ENCODE measurements at places on chromosomes 12 and 14.

- no peak for DNase-seq
Observed at GRCh38 chr14:85752175-85752574, 222.2 kb downstream of the FLRT2 start.

GRCh38 chr14:34906287-34906686 is 31.1 kb upstream of the BAZ1A start:
- no peak for DNase-seq

DNA sequence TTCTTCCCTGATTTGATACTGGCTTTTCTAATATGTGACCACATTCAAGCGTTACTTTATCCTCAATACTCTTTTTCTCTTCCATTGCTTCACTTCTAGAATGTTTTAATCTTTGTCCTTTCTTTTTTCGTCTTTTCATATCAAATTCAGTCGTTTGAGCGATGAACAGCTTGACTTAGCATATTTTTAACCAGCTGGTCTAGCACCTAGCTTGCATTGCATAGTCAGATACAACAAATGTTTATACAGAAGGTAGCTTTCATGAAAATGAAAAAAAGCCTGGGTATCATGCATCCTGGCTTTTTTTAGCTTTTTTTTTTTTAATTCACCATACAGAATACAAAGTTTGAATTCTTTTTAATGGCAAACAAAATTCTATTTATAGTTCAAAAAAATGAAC is 1.2 kb downstream of the SOX5 start:
- no peak for DNase-seq

DNA sequence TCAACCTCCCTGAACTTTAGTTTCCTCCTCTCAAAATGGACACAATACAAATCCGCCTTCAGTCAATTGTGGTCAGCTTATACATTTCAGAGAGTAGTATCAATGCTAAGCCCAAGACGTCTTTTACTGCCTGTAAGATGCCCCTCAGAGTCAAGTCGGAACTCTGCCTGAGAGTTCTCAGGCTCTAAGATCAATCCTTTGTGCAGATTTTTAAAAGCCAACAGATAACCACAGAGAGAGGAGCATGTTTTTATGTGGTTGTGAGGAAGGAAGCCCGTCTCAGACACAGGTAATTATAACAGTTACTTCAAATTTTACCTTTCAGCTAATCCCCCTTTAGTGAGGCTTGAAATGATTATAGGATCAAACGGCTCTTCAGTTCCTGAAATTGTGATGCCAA is 91.6 kb downstream of the HELB start:
- no peak for DNase-seq

DNA sequence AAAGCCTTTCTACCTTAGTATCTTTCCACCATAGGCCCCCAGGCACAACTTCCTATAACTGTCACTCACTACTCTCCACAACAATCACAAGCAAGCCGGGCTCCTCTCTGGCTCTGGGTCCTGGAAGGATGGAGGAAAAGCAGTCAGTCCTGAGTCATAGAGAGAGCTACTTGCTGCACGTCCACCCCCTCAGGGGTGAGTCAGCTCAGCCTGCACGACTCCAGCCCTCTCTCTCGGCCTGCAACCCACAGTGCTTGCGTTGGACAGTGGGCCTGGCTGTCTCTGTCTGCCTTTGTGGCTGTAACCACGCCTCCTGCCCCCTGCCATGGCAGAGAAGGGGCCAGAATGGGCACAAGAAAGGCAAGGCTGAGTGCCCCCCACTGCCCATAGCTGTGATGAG is 154.1 kb upstream of the FKBP4 start:
- no peak for DNase-seq

GRCh38 chr12:11688831-11689230 is 39.4 kb downstream of the ETV6 start:
- DNase-seq: no peak

DNA sequence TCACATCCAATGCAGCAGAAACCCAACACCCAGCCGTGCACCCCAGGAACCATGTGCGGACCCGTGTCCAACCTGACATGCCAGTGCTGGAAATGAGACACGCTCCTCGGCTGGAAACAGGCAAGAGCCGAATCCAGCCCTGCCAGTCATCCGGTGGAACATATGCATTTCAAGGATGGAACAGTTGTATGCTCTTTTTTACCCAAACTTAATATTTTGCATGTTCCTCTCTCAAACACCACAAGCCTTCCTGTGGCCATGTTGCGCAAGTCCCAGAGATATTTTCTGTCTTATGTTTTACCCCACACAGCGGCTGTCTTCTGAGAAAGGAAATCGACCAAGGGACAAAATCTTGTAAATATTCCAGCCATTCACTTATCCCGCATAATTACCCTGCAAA is 196.9 kb downstream of the BCL11B start:
- DNase-seq: no peak

DNA sequence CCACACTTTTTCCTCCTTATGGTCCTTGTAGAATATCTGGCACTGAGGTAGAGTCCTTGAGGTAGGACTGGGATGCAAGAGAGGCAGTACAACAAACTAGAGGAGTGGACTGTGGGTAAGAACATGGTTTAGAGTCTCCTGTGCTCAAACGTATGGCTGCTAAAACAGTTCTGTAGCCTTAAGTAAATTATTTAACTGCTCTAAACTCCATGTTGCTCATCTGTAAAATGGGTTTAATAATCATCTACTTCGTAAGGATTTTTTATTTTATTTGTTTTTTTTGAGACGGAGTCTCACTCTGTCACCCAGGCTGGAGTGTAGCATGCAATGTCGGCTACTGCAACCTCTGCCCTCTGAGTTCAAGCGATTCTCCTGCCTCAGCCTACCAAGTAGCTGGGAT is 3.6 kb upstream of the COPZ1 start:
- no peak for DNase-seq

GRCh38 chr12:21483531-21483930 is 17.9 kb downstream of the RECQL start:
- no peak for DNase-seq

DNA sequence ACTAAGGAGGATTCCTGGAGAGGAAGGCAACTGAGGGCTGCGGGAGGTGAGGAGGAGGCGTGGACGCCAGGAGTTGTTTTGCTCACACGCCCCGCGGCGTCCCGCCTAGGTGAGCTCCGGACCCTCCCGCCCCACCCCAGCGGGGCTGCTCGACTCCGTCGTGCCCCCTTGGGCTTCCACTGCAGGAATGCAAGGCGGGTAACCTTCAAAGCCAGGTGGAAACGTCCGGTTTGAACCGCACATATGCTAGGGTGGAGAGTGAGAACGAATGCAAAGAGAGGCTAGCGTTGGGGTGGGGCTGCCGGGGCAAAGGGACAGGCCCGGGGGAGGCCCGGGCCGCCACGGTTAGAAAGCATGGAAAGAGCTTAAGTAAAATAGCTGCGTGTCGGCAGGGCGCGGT is 5.4 kb upstream of the DPPA3 start:
- no peak for DNase-seq

DNA sequence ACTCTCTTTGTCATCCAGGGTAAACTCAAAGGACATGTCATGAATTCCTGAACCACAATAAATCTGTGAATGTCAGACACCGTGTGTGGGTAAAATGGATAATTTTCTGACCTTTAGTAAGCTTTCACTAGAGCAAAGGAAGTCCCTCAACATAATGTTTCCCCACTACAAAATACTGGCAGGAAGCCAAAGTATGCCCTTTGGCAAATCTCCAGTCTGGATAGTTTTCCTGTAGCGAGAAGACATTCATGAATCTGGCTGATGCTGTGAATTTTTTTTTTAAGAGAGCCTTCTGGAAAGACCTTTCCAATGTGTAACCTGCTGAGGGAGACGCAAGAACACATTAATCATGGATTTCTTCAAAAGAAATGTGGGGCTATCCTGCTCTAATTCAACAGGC is 389.6 kb upstream of the DDHD1 start:
- DNase-seq: no peak

DNA sequence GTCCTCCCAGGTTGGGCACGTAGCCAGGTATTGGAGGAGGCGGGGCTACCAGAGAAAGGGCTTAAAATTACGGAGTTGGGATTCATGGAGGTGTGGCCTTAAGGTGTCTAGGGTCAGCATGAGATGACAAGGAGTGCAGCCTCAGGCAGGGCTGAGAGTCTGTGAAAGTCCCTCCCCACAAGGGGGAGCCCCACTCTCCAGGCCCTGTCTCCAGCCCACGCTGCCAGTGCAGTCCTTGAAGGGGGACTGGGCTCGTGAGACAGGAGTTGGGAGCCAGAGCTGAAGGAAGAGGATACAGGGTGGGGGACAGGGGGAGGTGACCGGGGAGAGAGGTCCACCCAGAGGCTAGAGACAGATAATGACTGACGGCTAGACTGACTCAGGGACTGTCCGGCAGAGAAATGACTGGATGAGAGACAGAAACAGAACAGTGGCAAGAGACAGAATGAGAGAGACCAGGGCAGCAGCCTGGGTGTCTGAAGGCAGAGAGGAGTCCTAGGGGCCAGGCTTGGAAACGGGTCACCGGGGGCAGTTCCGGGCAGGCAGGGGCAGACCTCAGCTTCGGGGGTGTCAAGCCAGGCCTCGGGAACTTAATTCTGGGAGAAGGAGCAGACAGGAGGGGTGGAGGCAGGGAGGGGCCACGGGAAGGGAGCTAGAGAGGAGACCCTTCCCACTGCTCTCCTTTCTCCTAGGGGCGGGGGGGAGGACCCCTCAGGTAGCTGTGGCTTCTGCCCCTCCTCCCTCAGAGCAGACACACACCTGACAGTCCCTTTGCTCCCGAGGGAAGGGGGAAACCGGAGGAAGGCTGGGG is 970 bp downstream of the CDH24 start:
- peak; percentile 50 for DNase-seq

DNA sequence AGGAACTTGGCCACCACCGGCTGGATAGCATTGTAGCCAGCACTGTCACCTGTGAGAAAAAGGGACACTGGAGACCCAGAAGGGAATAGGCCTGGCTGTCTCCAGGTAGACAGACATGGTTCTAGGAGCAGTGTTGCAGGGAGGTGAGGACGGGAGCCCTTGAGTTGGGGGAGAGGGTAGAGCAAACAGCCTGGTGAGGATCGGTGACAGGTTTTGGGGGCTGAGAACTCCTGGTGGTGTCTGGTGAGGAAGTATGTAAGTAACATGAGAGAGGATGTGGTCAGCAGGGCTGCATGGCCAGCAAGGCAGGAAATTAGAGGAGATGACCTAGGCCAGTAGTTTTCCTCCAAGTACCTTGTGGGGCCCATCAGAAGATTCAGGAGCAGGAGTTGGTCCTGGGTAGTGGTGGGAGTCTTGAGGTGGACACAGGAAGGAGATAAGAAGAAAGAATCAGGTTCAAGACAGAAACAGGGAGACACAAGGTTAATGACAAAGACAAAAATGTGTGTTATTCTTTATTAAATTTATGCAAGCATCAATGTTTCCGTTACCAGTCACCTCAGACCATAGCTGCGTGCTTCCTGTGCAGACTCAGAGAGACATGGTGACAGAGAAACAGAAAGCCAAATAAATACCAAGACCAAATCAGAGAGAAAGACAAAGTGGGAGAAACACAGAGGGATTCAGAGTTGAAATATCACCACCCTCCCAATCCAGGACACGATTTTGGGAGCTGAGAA is at the start of gene ARHGAP9:
ARHGAP9 (minus strand) TSS at position 491 of the 740 bp plus-strand sequence; CDS start at position 31, 460 bp downstream.
- peak; percentile 57 for DNase-seq

- no peak for DNase-seq
Observed at GRCh38 chr12:57031138-57031725, 14.9 kb upstream of the TAC3 start.

DNA sequence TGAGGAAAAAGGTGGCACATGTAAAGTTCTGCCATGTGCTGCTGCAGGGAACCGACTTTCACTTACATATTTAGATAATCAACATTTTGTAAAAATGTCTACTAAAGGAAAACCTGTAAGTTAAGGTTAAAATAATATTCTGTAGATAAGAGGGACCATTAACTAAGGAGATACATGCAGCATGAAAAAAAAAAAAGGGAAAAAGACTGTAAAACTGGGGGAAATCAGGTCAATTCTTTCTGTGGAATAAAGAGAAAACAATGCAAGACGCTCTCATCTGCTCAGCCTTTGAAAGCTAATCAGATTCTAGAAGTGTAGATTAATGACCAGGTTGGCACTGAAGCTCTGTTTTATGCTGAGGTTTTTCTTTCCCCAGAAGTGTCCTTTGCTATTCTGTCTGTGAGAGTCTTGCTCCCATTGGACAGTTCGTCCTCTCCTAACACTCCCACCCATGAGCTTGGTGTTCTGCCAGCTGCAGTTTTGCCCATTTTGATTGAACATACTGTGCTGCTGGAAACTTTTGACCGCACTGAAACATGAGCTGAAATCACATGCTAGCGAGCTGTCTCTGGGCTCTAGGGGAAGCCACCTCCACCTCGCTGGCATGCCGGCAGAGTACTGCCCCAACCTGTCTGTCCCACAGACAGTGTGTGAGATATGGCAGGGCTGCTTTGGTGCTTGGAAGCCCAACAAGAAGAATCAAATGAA is 39.7 kb downstream of the PPTC7 start:
- no peak for DNase-seq

Data from T-cell (primary cell).